ENCODE measurements at places on chromosomes 1 and 21.
A peak's percentile ranks its signal among the peaks of the same experiment; 100 is the strongest.

DNA sequence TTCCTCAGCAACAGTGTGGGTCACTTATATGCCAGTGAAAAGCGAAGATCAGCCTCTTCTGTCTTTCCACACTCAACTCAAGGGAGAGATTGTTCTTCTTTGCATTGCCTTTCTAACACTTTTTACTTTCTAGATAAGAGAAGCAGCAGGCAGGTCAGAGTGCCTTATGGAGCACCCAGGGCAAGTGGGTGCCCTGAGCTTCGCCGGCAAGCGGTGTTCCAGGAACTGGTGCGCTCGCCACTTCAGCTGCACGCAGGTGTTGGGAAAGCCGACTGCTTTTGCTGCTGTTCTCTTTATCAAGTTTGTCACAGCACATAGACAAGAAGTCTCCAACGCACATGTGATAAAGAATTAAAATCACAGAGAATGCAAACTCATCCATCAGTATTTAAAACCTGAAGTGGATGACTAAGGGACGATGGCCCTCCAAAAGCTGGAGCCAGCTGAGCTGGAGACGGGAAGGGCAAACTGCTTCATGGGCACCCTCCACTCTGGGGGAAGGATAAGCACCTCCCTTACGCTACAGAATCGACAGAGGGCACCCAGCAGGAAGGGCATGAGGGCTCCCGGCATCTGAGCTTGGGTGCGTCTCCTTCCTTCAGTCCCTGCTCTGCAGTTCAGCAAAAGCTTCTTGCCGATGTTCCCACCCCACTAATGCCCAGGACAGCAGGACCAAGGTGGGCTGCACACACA is 20.7 kb downstream of the UBE2G2 start:
- DNase-seq = no peak

GRCh38 chr1:14835725-14836124 is 237.2 kb downstream of the KAZN start:
- no peak for DNase-seq

GRCh38 chr1:161048949-161049722 is 3.4 kb upstream of the USF1 start:
- no peak for DNase-seq

DNA sequence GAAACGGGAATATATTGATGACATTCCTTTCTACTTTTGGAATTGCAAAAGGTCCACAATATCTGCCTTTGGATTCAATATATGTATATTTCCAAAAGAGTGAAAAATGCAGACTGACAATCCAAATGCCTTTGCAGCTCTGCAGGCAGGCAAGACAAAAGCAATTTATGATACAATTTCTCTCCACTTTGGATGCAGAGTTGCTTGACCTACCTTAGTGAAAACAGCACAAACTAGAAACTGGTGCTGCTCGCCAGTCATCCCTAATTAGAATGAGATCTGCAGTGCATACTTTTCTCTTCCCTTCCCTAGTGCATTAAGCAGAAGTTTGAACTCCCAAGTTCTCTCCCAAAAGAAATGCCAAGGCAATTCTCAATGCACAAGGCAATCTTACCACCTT is 56.8 kb downstream of the KIAA0319L start:
- DNase-seq = no peak

DNA sequence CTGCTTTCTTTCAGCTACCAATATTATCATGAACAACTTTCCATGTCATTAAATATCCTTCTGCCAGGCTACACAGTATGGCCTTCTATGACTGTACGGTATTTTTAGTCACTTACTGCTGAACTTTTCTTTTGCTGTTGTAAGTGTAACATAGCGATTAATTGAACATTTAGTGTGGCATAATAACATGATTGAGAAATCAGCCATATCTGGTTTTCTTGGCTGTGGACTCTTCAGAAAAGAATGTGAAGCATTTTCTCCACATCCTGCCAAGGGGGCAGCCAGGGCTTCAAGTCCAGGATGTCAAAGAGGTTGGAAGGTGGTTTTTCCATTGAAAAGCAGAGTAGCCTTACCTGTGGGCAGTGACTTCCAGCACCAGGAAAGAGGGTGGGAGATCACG is 8.8 kb upstream of the AHCYL1 start:
- no peak for DNase-seq

DNA sequence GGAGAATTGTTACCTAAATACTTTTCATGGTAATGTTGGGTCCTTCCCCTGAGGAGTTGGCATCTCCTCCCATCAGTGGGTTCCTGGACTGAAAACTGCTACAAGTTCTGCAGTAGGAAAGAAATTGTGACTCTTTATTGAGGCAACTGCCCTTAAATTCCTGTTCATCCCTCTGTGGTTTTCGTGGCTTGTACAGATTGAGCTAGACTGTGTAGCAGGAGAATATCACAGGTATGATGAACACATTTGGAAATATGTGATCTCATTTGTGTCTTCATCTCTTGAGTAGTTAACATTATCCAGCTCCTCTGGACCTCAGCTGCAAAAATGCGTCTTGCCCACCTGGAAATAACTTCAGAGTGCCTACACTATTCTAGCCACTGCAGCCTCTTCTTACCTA is 390.6 kb downstream of the PTPRC start:
- DNase-seq = no peak

DNA sequence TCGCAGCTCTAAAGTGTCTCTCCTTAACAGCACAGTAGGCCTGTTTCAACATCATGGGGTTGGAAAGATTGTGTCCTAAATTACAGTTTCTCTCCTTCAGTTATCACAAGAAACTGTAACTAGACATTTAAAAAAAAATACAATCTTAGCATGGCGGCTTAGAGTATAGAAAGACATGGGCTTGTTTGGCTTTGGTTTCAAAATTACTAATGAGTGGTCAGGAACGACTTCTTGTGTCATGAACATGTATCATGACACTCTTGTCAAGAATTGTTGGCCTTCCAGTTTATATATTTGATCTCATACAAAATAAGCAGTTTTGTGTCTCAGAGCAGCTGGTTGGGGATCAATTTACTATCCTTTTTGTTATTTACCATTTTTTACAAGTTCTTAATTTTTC is 2.1 kb downstream of the GJA8 start:
- no peak for DNase-seq

GRCh38 chr1:229786974-229787610 is 161.0 kb downstream of the URB2 start:
- DNase-seq = no peak

- DNase-seq = peak; percentile 20
These were observed 484.3 kb downstream of the LMO4 start for GRCh38 chr1:87812871-87813577.

DNA sequence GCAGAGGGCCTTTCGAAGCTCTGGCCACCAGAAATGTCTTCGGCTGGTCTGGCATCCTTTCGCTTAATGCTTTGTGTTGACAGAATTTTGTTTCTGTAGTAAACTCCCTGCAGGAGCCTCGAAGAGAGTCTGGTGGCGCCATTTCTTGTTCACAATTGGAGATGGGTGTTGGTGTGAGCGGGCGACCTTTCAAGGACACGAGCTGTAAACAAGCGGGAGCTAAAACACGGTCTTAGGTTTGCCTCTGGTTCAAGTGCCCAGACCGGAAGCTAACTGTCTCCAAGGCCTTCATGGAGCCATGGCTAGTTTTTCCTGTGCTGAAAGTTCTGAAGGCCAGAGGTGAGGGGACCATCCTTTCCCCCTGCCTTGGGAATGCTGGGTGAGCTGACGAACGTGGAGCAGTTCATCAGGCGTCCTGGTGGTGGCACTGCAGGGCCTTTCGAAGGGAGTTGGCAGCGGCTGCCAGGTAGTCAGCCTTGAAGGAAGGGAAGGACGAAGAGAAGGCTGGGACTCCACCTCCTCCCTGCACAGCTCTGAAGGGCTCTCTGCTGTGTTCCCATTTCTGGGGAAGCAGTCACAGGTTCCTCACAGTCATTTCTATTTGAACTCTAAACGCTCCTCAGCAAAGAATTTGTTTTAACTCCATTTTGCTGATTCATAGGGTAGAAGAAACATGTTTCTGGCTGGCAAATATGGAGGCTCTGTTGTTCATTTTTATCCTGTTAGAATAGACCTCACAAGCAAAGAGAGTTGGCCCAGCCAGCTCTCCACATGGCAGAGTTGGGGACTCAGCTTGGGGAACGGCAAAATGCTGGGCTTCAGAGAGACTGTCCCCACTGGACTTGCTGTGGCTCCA is 35.2 kb downstream of the URB2 start:
- DNase-seq = peak; percentile 76

GRCh38 chr1:78284354-78284753 is 206.4 kb upstream of the PTGFR start:
- no peak for DNase-seq

DNA sequence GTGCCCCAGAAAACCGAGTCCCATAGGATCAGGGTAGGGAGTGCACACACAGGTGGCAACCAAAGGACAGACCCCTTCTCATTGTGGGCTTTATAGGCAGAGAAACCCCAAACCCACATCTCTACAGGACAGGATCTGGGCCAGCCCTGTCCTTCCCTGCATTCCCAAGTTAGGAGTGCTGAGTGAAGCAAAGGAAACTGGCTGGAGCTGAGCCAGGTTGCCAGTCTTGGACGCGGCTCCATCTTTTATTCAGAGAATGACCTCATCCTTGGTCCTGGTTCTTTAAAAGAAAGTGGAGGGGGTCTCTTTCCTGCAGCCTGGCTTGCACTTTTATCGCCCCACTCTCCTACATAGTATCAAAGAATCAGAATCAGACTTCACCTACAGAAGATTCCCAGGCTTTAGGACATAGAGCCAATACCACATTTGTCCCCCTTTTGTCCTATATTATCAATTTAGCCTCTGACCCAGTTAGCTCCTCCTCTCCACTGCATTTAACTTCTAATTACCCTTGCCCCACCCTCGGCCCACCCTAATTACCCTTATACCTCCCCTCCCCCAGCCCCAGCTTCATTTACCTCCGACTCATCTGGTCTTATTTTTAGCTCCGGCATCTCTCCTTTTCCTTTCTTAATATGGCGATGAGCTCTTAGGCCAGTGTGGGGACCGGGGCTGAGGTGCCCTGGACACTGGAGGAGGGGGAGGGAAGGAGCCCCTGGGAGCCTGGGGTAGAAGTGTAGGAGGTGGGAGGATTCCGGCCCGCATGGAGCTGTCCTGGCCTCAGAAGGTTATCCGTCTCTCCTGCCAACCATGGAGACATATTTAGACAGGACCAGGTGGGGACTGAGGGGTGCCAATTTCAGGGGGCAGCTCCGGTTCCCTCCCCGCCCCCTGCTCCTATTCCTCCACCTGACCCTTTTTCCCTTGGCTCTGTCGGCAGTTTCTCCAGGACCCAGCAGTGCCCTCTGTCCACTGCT is at the start of gene CASQ1:
TSS of gene CASQ1 (plus strand) at position 927 of the 977 bp plus-strand sequence. CDS start 177 bp downstream, outside the sequence.
- DNase-seq = no peak

DNA sequence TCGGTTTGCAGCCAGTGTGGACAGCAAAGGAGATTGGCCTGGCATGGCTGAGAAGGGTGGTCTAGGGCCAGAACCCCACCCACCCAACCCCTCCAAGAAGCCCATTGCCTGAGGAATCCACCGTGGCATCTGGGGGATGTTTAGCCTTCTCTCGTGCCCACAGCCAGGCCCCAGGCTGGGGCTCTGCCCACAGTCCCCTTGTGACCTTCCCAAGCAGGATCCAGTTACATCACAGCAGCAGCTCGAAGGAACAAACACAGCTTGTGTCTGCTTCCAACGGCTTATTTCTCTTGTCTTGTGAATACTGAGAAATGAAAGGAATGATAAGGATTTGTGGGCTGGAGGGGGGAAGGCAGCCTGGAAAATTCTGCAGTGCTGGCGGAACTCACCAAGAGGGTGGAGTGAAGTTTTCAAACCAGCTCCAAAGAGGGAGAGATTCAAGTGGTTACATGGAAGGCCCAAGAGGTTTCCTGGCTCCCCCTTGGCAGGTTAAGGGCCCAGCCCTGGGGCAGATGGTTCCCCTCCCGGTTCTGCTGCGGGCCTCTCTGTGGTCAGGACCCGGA is 61.6 kb downstream of the DHRS3 start:
- DNase-seq = no peak

GRCh38 chr1:40703316-40703715 is 11.8 kb downstream of the NFYC start:
- no peak for DNase-seq

DNA sequence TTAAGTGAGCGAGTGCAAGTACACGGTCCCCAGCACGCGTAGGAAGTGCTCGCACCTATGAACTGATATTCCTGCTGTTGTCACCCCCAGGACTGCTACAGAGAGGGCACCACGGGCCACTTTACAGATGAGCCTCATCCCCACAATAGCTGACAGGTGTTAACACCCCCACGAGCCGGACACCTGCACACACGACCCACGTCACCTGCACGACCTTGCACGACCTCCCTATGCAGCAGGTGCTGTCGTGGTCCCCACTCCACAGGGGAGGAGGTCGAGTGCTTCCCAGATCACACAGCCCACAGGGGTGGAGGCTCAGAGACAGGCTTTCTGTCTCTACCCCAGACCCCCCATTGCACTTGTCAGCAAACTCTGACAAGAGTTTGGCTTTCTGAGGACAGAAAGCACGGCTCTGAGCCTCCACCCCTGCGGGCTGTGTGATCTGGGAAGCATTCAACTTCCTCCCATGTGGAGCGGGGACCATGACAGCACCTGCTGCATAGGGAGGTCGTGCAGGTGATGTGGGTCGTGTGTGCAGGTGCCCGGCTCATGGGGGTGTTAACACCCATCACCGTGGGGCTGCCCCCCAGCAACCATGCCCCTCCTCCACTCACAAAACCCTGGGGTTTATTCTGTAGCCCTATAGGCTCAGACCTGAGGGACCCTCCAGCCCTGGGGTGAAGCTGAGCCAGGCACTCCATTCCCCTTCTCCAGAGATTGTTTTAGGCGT is 80.8 kb downstream of the MATN1 start:
- no peak for DNase-seq

GRCh38 chr1:47995306-47996050 is 1.7 kb downstream of the TRABD2B start:
- DNase-seq = no peak

DNA sequence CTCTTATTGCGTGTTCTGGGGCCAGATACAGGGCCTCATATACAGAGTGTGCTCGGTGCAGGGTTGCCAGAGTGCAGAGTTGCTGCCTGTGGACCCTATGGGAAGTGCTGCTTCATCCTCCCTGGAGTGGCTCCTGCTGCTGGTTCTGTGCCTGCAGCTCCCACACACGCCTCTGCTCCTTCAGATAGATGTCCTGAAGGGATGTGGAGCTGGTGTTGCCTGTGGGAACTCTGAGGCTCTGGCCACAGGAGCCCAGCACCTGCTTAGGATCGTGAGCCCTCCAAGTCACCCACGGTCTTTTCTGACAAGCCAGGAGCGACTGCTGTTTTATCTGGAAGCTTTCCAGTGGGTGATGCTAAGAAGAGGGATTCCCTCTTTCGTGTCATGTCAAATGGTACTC is 120.5 kb downstream of the CAMTA1 start:
- DNase-seq = no peak

Measured in NAMALWA (cell line).